ENCODE measurements at places on chromosomes 11 and 22. TPM values are rescaled to one million over a fixed set of nuclear protein-coding genes. Genes with fewer than 3 reads are reported as not detected.

GRCh38 chr22:19872779-19873137 is 18.1 kb upstream of the GNB1L start:
- no peak for DNase-seq

The PRR5L gene
- 8.6 TPM for polyA plus RNA-seq

- peak; percentile 4 for DNase-seq
Observed at GRCh38 chr11:120681434-120682331, 170.1 kb downstream of the GRIK4 start.

- DNase-seq, result peak; percentile 41
Observed at GRCh38 chr11:96199563-96200025, 143.4 kb downstream of the MAML2 start.

DNA sequence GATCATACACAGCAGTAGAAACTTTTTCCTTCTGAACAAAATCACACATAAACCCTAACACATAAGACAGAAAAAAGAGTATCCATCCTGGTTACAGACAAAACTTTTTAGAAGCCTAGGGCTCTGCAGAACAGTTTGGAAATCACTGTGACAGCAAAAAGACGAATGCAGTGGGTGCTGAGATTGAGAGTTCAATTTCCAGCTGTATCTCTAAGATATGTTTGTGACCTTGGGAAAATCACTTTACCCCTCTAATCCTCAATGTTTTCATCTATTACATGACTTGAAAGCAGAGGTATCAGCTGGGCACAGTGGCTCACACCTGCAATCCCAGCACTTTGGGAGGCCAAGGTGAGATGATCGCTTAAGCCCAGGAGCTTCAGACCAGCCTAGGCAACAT is 128.5 kb downstream of the SIK3 start:
- DNase-seq, result no peak

DNA sequence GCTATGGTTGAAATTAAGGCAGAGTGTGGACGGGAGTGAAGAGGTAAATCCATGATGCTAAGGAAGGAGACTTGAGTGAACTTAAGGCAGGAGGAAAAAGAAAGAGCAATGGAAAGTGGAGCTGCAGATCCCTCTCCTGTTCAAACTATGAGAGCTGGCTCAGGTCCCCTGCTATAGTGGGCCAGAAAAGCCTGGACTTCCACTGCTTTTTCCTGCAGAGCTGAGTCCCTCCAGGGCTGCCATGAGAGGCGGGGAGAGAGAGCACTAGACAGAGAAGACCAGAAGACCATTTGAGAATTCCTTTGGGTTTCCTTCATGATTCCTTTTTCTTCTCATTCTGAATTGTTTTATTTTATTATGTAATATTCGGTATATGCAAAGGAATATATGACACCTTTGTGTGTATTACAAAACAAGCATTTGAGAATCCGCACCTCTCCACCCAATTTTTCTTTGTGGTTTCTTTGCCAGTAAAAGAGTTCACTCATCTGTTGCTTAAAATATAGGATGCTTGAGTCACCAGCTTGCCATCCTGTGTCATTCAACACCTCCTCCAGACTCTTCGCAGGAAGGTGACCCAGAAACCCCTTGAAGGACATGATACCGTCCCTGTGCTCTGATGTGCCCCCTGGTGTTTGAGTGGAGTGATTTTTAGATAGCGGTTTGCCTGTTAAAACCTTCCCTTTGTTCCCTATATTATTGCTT is 24.4 kb downstream of the SREBF2 start:
- peak; percentile 47 for DNase-seq

DNA sequence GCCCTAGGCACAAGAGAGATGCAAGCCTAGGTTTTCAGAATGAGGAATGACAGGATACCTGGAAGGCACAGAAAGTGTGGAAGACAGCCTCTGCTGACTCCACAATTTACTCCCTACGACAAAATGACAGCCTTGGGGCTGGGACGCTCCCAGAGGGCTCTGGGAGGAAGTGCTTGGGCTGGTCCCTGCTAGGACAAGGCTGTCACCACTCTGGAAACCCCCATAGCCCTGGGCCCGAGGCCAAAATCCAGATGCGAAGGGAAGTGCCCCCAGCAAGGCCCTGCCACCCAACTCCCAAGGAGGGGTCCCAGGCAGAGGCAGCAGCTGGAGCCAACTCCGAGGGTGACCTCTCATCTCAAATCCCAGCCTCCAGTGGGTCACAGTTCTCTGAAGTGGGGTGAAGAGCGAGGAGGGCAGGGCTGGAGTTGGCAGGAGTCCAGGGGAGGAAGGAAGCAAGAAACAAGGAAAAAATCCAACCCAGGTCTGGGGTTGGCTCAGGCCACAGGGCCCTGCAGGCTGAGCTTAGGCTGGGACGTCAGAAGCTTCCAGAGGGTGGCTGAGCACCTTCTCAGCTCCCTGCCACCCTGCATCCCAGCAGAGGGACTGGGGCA is 6.3 kb upstream of the CDC42EP2 start:
- no peak for DNase-seq

DNA sequence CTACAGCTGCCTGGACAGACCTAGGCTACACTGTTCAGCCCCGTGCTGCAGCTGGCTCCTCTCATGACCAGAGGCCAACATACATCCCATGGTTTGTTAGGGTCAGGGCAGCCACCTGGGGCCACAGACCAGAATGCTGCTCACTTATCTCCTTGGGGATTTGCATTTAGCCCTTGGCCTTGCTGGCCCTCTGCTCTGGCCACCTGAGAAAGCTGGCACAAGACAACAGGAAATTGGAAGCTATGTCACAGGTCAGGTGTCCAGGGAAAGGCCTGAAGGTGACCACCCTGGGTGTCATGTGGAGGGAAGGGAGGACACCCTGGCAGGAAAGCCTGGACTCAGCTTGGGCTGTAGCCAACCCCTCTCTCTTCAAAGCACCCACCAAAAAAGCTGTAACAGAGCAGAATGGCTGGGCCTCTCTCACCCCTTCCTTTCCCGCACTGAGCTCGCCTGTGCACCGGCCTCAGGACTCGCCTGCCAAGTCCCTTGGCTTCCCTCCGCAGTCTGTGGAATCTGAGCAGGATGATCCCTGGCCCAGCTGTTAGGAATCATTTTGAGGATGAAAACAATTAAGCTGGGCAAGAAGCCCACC is 86.3 kb downstream of the SNX19 start:
- peak; percentile 86 for DNase-seq

The OR8G1 gene
- polyA plus RNA-seq, result 0.06 TPM

GRCh38 chr22:23395530-23396361 is 184.3 kb downstream of the IGLL1 start:
- DNase-seq, result no peak

DNA sequence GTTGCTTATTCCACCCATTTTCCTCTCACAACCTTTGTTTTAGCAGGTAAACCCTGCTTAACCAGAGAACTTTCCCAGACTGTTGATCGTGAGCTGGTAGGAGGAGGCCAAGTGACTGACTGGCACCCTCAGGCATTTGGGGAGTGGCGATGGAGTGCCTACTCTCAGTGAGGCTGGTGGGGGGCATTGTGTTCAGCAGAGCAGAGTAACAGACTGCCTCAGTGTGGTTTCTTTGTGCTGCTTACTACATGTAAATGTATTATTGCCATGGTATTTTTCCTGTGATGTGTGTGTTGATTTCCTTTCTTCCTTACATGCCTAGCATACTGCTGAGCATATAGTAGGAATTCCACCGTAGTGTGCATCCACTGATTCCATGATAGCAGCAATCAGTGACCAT is 2.6 kb downstream of the MARK2 start:
- no peak for DNase-seq

GRCh38 chr11:74442636-74443035 is 24.7 kb downstream of the KCNE3 start:
- DNase-seq, result no peak

DNA sequence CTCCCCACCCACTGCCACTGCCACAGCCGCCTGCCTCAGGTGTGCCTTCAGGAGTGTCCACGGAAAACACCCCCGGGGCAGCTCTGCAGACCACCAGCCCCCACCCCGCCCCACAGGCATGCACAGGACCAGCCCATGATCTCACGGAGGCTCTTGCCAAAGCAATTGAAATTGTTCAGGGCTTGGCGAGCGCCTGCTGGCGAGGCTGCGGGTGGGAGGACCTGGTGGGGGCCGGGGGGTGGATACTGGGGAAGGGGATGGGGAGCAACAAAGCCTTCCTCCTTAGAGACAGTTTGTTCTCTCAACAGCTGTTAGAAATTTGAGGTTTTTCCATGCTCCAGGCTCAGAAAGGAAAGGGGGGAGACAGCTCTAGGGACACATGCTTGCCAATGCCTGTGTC is 274.7 kb downstream of the MN1 start:
- peak; percentile 76 for DNase-seq

DNA sequence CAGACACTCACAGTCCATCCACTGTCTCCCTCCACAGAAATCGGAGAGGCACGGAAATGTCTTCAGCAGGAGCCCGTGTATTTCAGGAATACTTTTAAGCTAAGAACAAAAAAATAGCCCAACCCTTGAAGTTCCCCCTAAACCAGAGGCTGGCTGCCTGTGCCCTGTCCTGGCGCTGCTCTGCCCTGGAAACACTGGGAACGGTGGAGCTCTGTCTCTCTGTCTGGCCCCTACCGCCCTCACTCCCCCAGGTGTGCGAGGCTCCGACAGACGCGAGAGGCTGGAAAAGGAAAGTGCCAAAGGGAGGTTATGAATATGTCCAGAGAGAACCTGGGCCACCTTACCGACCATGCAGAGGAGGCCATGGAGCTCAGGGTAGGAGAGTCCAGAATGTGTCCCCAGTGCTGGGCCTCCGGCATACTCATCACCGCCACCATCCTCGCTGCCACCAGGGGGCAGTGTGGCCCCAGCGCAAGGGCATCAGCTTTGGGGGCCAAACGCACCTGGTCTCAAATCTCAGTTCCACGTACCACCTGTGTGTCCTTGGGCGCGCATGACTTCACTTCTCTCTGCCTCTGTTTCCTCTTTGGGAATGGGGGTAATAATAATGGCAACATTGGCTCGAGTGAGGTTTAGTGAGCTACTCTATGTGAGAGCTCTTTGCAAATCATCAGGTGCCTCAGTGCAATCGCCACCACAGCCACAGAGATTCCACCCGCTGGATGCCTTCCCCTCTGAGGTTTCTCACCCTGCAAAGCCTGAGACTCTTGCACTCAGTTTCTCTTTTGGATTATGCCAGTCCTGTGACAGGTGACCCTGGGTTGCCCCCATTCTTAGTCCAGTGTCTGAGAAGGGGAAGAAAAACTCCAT is 10.4 kb upstream of the SLCO2B1 start:
- DNase-seq, result peak; percentile 73

The TRIM51 gene
- polyA plus RNA-seq, result not detected

DNA sequence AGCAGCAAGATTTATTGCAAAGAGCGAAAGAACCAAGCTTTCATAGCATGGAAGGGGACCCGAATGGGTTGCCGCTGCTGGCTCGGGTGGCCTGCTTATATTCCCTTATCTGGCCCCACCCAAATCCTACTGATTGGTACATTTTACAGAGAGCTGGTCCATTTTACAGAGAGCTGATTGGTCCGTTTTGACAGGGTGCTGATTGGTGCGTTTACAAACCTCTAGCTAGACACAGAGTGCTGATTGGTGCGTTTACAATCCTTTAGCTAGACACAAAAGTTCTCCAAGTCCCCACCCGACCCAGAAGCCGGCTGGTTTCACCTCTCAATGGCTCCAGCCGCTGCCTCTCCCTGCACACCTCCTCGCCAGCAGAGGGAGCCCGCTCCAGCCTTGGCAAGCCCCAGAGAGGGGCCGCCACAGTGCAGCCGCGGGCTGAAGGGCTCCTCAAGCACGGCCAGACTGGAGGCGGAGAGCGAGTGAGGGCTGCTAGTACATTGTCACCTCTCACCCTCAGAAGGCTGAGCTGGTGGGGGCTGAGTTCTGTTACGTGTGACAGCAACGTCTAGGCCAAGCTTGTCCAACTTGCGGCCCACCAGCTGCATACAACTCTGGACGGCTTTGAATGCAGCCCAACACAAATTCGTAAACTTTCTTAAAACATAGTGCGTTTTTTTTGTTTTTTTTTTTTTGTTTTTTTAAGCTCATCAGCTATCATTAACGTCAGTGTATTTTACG is 8.7 kb downstream of the PTH start:
- no peak for DNase-seq

- DNase-seq, result no peak
Observed at GRCh38 chr11:67372321-67372992, 941 bp downstream of the CLCF1 start.

DNA sequence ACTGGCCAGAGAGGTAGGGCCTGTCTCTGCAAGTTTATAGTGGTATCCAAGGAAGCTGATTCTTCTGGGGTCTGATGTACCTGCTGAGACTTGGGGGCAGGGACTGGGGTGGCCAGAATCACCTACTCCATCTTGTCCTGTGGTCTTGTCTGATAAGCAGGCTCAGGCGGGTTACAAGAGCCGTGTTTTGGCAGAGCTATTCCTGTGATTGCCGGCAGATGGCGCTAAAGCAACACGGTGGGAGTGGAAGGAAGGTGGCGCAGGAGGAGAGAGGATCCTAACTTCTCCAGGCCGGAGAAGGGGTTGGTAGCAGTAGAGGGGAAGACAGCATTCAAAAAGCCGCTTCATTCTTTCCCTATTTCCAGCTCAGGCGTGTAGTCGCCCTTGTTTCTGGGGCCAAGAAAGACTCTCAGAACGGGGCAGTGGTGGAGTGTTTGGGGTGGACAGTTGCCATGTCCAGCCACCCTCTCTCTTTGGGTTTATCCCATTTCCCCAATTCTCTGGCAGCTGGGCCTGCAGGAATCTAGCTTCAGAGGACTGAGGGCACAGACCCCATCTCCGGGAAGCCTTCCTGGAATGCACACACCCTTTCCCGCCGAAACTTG is 15.1 kb downstream of the CHRM1 start:
- DNase-seq, result peak; percentile 78

- no peak for DNase-seq
Observed at GRCh38 chr11:19832901-19833300, 120.3 kb downstream of the NAV2 start.

GRCh38 chr22:17818180-17818579 is 43.9 kb upstream of the BID start:
- DNase-seq, result no peak

GRCh38 chr11:19719960-19720359 is 7.3 kb downstream of the NAV2 start:
- no peak for DNase-seq

DNA sequence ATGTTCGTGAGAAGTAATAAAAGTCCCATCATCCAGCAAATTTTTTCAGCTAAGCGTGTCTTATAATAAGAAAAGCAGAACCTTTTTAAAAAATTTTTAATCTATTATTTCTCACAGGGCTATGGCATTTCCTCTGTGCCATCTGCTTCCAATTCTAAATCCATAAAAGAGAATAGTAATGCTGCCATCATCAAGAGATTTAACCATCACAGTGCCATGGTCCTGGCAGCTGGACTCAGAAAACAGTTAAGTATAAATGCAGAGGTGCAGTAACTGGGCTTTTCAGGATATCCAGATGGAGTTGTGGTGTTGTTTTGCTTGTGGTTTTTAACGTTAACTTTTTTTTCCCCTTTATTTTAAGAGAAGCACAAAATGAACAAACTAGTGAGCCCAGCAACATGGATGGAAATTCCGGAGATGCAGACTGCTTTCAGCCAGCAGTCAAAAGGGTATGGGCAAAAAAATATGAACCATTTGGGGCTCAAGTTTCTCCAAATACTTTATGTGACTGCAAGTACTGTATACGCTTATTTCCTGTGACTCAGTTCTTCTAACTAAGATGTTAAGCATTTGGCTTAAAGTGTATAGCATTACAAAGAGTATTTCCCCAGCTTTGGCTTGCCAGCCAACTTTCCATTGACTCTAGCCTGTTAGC is 25.2 kb downstream of the GTF2H1 start:
- DNase-seq, result peak; percentile 6

The LRRC74B gene
- polyA plus RNA-seq, result 0.16 TPM

GRCh38 chr11:67642173-67643120 is 2.9 kb upstream of the TBX10 start:
- no peak for DNase-seq

The MS4A8 gene
- polyA plus RNA-seq, result 6.4 TPM

Measured in muscle of back (tissue), 13 donors.